ENCODE measurements at places on chromosomes 2 and 18.

GRCh38 chr2:223050900-223051504 is 988 bp upstream of the KCNE4 start:
- DNase-seq, result no peak

GRCh38 chr2:173199294-173199693 is 123.6 kb downstream of the MAP3K20 start:
- DNase-seq, result no peak

- no peak for DNase-seq
Measured at GRCh38 chr2:21423854-21424253, 300.1 kb downstream of the TDRD15 start.

- DNase-seq, result no peak
Measured at GRCh38 chr2:102399499-102400141, 23.3 kb upstream of the IL18RAP start.

DNA sequence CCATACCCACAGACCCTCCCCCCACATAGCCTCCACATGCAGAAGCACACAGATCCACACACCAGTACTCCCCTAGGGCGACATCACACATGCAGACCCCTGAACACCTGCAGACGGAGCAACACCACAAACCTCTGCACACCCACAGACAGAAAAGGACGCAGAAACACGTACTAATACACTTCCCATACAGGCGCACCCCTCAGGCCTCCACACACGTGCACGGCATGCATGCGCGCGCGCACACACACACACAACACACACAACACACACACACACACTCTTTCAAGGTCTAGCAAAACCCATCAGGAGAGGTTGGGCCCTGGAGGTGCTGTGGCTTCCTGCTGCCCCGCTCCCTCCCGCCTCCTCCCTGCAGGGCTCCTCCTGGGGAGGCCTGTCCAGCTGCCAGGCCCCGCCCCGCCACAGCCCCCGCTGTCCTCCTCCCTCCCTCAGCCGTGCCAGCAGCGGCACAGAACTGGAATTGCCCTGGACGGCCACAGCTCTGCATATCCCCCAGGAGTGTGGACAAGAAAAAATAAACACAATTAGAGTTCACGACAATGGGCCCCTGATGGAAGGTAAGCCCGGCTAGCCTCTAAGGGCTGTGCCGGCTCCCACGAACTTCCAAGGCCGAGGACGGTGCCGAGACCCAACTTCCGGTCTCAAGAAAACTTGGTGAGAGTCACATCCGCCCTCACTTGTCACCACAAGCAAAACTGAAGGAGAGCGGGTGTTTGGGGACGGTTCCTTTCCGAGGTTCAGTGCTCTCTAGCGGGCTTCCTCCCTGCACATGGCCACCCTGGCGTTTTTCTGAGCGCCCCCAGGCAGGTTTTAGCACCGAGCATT is 6.8 kb downstream of the ZFP36L2 start:
- peak; percentile 84 for DNase-seq

DNA sequence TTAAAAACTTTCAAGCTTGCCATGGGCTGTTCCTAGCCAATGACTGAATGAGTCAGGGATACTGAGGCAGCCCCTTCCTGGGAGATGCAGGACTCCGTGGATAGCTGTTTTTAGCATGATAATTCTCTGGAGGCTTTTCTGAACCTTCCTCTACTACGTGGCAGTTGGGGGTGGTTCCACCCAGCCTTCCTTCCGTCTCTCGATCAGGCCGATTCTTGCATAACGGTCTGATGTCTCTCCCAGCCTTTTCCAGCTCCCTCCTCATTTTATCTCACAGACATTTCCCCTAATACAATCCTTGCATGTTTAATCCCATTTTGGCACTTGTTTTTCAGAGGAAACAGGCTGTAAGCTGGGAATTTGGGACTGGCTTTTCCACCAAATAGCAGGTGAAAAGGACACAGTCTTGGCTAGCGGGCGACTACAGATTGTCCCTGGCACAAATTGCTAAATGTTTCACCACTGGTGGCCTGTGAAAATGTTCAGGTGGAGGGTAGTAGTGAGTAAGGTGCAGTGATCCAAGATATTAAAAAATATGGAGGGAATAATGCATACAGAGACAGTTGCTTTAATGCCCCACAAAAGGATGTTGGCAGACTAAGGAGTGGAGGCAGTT is 21.0 kb upstream of the CTLA4 start:
- no peak for DNase-seq

DNA sequence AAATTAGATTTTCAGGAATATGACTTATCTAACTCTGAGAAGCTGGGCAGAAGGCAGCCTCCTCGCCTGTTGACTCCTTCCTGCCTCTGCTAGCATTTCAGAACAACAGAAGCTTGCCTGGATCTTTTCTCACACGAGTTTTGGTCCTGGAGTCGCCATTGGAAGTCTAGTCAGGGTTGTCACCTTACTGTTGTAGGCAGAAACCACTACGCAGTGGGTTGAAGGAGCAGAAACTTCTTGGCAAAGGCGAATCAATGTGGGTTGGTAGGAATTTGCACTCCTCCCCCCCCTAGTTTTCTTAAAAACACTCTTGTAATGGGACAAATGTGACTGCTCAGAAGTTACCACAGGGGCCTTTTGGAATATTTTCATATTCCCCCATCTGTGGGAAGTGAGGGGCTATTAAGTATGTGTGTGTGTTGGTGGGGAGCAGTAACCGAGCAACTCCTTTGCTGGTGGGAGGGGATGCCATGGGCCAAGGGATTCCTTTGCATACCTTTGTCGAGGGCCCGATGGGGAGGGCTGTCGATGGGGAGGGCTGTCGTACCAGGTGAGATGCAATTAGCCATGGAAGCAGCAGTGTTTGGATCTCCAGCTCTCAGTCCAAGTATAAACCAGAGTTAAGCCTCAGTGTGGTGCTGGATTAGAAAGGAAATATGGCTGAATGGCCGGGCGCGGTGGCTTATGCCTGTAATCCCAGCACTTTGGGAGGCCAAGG is 117.4 kb downstream of the FMNL2 start:
- no peak for DNase-seq

DNA sequence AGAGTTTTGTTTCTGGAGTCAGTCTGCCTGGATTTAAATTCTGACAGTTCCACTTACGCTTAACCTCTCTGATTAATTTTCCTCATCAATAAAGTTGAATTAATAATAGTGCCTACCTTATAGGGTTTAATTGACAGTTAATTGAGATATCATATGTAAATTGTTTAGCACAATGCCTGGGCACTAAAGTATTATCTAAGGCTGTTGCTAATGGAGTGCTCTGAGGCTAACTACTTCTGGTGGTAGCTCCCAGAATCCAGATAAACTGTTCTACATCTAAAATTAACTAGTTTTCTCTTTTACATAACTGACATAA is 185.6 kb upstream of the STON1 start:
- no peak for DNase-seq

DNA sequence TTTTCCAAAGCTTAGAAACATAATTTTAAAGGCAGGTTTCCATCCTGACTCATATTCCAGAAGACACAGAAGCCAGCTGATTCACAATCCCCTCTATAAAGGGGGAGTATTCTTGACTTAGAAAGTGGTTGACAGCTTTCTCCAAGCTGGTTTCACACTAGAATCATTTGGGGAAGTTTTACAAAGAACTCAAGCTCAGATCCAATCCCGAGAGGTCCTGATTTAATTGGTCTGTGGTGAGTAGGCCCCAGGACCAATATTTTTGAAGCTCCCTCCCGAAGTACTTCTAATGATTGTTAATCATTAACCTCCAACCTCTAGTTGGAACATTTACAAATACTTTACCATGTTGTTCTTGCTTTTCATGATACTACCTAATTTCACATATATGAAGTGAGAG is 184.1 kb downstream of the DLGAP1 start:
- no peak for DNase-seq

GRCh38 chr2:102266204-102266603 is 45.2 kb upstream of the IL1RL1 start:
- DNase-seq, result no peak

GRCh38 chr2:194301946-194302345 is 1355.1 kb upstream of the SLC39A10 start:
- no peak for DNase-seq

- no peak for DNase-seq
Measured at GRCh38 chr2:33051586-33052360, 105.0 kb downstream of the LTBP1 start.

DNA sequence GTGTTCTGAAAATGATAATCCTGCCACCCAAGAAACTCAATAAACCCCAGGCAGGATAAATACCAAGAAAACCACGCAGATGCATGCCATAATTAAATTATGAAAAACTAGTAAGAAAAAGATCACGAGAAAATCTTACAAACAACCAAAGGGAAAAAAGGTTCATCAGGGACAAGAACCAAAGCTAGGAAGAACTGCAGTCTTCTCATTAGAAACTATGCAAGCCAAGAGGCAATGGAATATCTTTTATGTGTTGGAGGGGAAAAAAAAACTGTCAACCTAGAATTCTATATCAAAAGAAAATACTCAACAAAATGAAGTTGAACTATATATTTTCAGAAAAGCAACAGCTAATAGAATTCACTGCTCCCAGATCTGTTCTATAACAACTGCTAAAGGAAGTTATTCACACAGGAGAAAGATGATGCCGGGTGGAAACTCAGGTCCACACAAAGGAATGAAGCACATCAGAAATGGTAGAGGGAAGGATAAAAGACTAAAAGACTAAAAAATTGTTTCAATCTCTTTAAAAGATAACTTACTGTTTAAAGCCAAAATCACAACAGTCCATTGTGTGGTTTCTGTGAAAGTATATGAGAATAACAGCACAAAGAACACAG is 55.0 kb downstream of the NDUFA10 start:
- DNase-seq, result no peak

Data from GM10248 (cell line).